Urothelium cell line (cell line): ENCODE measurements at places on chromosomes 4 and X.

- DNase-seq: no peak
Measured at GRCh38 chr4:8324640-8325239, 55.2 kb downstream of the HTRA3 start.

GRCh38 chr4:60663769-60664168, 536.4 kb upstream of the ADGRL3 start:
- DNase-seq: no peak

DNA sequence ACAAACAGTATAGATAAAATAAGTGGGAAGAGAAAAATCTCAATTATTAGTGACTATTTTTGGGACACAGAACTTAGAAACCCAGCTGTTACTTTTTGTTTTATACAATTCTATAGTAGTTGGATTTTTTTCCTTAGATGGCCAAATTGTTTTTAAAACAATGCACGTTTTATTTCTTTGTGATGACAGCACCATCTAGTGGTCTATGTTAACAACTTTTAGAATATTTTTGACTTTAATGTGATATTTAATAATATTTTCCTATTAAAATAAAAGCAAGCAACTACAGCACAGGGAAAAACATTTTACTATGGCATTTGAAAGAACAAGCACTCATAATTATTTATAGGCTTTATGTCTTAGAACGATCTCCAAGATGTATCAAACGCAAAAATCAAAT, 5.6 kb upstream of the SMIM31 start:
- peak; percentile 11 for DNase-seq

DNA sequence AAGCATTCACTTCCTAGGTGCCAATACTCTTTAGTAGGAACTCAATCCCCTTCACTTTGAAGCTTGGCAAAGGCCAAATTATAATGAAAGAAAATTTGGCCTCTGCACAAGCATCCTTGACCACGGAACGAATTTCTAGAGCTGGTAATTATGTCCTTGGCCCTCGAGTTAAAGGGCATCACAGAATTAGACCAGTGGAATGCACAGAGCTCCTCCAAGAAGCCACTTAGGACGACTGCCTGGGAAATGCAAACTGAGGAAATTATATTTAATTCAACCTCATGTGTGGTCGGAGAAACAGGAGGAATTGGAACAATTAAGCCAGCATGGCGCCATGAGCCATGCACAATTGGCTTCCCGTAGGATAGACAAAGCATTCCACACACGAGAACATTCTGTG, 59.3 kb downstream of the NLGN4X start:
- no peak for DNase-seq

DNA sequence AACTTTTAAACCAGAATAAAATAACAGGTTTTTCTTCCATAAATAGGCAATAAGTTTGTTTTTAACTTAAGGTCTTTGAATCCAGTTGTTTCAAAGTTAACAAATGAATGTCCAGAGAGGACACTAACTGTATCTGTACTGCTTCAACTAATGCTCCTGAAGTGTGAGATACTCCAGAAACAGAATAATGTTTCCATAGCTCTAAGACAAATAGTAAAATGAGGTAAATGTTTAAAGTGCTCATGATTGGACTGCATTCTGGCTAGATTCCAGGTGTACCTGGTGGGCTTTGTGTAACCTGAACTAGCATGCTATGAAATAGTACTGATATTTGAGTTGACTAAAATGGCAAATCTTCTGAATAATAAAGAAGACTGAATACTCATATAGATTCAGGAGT, 51.7 kb downstream of the METTL14 start:
- DNase-seq: no peak

GRCh38 chrX:646796-647195, 16.2 kb downstream of the SHOX start:
- DNase-seq: no peak

- no peak for DNase-seq
Measured at GRCh38 chrX:39966176-39966575, 131.6 kb downstream of the BCOR start.

GRCh38 chrX:122579036-122579435, 605.0 kb upstream of the GRIA3 start:
- no peak for DNase-seq

- no peak for DNase-seq
Measured at GRCh38 chr4:103021120-103021519, 1.6 kb upstream of the SLC9B1 start.

- DNase-seq: no peak
Measured at GRCh38 chrX:121407627-121408026, 360.2 kb downstream of the GLUD2 start.

GRCh38 chr4:161393602-161394001, 770.2 kb downstream of the FSTL5 start:
- no peak for DNase-seq

- DNase-seq: no peak
Measured at GRCh38 chr4:66636349-66636748, 909.0 kb downstream of the CENPC start.

GRCh38 chr4:6268650-6269615, 717 bp upstream of the WFS1 start:
- DNase-seq: no peak

DNA sequence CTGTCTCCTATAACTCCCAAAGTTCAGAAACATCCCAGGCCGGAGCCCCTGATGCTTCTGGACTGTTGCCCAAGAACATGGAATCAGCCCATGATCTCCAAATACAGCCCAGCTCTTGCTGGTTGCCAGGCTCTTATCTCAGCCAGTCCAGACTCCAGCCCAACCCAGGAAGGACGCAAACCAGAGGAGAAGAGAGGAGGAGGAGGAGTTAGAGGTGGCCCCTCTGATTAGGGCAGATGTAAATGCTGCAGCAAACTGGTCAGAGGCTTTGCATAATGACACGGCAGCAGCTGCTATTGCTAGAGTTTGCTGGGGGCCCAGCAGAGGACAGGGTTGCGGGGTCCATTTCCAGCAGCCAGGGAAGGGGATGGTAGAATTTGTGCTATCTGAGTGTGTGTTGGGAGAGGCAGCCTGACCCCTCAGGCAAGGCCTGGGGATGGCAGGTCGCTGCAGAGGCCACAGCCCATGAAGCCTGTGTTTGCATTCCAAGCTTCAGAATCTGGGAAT, 4.2 kb upstream of the OTUD5 start:
- no peak for DNase-seq

GRCh38 chr4:79585834-79586233, 177.8 kb upstream of the GK2 start:
- no peak for DNase-seq

- DNase-seq: no peak
Measured at GRCh38 chr4:73902817-73903547, 33.8 kb downstream of the CXCL1 start.

- peak; percentile 38 for DNase-seq
Measured at GRCh38 chr4:110049951-110050925, 137.6 kb downstream of the EGF start.

DNA sequence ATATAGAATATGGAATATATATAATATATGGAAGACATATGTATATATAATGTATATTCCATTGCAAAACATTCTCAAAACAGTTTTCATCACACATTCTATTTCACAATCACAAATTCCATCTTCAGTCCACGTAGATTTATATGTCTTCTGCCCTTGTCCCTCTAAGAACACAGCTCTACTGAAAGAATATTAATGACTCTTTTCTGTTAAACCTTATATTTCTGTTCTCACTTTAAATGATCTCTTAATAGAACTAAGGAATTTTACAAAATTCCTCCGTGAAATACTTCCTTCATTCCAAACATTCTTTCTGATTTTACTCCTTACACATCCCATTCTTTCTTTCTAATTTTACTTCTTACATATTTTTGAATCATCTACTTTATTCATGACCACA, 1043.1 kb upstream of the PABPC4L start:
- DNase-seq: no peak

DNA sequence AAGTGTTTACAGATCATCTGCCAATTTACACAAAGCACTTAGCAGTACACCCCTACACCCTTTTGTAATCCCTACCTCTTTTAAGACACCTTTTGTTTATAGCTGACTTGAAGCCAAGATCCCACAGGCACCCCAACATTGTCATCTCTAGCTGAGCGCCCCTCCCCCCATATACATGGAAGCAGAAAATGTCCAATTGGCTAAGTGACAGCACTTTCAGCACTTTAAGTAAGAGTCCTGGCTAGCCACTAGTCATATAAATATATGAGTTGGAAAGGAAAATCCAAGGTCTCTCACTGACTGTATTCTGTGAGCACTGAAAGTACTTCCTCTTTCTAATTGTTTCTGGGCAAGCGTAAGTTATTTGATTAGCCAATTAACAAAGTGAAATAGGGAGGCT, 108.2 kb downstream of the NSUN7 start:
- no peak for DNase-seq

- no peak for DNase-seq
Measured at GRCh38 chr4:184647266-184648053, 1.8 kb downstream of the CASP3 start.

- DNase-seq: no peak
Measured at GRCh38 chr4:53778155-53778554, 186.9 kb upstream of the LNX1 start.

DNA sequence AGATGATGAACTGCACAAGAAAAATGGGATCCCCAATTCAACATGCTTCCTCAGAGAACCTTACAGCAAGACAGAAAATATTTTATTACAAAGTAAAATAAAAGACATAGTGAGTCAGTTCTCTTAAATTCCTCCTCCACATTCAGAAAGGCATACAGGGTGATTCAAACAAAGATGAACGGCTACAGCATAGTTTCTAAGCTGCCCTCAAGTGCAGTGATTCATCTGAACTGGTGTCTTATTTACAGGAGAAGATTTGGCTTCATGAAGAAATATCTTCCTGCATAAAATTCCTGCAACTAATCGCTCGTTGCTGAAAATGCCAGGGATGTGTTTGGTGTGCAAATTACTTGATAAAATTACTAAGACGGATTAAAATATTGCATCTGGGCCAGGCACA, 103.6 kb downstream of the PRKX start:
- DNase-seq: no peak

GRCh38 chr4:45199736-45200135, 473.4 kb upstream of the GNPDA2 start:
- no peak for DNase-seq

DNA sequence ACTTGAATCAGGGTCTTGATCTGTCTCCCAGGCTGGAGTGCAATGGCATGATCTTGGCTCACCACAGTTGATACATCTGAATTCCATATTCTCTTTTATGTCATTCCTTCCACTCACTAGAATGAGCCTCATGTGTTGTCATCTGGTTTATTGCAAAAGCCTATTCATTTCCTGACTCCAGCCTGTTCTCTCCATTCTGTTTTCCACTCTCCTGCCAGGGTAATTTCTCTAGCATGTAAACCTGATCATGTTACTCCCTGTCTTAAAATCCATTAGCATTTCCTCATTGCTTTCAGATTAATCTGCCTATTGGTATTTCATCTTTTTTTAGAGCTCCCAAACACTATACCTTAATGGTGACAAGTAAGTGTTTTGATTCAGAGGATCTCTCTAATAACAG, 4.3 kb upstream of the DDX60L start:
- no peak for DNase-seq

- no peak for DNase-seq
Measured at GRCh38 chr4:79078339-79078738, 139.1 kb upstream of the PAQR3 start.

GRCh38 chrX:101347859-101348451, 587 bp downstream of the TIMM8A start:
- no peak for DNase-seq

DNA sequence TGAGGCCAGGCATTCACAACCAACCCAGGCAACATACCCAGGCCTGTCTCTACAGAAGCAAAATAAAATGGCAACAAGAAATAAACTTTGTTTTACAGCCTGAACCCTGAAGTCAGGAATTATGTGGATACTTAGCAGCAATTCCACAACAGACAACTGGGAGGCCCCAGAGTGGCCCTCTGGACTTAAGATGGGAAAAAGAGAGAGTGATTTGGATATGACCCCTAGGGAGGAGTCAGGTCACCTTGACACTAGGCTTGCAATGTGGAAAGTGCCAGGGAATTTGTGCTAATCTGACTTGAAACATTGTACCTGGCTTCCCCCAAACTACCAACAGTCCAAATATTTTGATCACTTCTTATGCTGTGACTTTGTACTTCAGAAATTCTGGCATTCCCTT, 193.1 kb downstream of the PARM1 start:
- DNase-seq: no peak

DNA sequence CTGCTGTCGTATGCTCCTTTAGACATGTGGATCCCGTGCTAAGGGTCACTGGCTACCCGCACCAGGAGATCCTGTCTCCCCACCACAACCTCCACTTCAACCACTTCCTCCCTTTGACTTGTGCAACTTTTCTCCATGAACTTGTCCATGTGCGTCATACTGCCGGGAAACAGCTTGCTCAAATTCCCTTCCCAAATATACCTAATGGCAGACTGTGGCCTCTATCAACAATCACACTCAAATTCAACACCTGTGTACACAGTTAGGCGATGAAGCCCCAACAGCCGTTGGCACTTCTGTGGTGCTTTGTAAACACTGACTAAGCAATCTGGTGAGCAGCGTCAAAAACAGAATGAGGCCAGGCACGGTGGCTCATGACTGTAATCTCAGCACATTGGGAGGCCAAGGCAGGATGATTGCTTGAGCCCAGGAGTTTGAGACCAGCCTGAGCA, 49.5 kb downstream of the CD99L2 start:
- DNase-seq: no peak

GRCh38 chr4:86536151-86536550, 58.0 kb upstream of the PTPN13 start:
- DNase-seq: no peak

DNA sequence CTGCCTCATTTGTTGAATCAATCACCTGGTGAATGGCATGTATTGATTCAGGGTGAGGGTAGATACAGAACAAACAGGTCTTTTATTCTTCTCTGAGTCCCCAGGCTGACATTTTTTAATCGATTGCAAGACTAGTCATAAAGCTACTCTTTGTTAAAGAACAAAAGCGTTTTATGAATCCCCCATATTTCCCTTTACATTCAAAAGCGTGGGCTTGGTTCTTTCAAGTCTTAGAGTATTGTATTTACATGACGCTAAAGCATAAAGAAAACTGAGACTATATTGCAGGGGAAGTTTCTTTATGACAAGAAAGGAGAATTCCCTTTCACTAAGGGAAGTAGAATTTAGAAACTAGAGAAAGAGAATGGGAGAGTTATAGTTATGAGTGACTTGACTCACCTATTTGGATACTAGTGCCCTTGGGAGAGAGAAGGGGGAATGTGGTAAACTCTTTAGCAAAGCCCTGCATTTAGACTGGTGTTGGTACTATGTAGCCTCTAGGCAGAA, 69.3 kb upstream of the PDE5A start:
- DNase-seq: no peak
